SJCRH30 (cell line): ENCODE measurements at places on chromosomes 3 and 15.

GRCh38 chr15:69132977-69133861 is 27.2 kb upstream of the GLCE start:
- H3K36me3 ChIP-seq = no peaks in the 10 kb centered on the region
- H3K27ac ChIP-seq = no peak overlapping the region
- DNase-seq = peak; percentile 99
- no peaks in the 10 kb centered on the region for H3K27me3 ChIP-seq
- H3K4me3 ChIP-seq = no peak overlapping the region
- H3K4me1 ChIP-seq = peaks cover 13% of the 10 kb centered on the region

DNA sequence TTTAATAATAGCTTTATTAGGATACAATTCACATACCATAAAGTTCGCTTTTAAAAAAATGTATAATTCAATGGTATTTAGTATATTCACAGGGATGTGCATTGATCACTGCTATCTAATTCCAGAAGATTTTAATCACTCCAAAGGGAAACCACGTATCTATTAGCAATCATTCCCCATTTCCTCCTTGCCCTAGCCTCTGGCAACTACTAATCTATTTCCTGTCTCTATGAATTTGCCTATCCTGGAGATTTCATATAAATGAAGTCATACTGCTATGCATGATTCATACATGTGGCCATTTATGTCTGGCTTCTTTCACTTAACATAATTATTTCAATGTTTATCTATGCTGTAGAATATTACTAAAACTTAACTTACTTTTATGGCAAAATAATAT is 32.0 kb upstream of the CASR start:
- H3K4me1 ChIP-seq = no peaks in the 10 kb centered on the region
- no peaks in the 10 kb centered on the region for H3K36me3 ChIP-seq
- H3K27me3 ChIP-seq = no peaks in the 10 kb centered on the region
- H3K27ac ChIP-seq = no peak overlapping the region
- no peak for DNase-seq
- no peak overlapping the region for H3K4me3 ChIP-seq

DNA sequence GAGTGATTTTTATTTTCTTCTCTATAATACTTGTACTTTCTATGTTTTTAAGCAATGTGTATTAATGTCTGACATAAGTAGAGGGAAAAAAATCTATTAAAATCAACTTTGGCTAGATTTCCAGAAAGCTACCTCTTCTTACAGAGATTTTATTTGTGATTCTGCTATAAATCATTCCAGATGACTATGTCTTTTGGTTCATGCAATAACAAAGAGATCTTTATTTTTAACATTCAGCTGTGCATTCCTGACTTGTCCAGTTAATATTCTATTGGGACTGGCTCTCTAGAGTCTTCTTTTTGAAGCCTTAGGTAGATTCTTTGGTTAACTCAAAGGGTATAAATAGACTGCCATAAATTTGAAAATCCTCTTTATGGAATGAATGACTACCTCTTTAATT is 74.3 kb upstream of the ARPP21 start:
- H3K27ac ChIP-seq = no peak overlapping the region
- no peak overlapping the region for H3K4me3 ChIP-seq
- H3K27me3 ChIP-seq = no peaks in the 10 kb centered on the region
- peaks cover 21% of the 10 kb centered on the region for H3K4me1 ChIP-seq
- DNase-seq = no peak
- H3K36me3 ChIP-seq = no peaks in the 10 kb centered on the region

DNA sequence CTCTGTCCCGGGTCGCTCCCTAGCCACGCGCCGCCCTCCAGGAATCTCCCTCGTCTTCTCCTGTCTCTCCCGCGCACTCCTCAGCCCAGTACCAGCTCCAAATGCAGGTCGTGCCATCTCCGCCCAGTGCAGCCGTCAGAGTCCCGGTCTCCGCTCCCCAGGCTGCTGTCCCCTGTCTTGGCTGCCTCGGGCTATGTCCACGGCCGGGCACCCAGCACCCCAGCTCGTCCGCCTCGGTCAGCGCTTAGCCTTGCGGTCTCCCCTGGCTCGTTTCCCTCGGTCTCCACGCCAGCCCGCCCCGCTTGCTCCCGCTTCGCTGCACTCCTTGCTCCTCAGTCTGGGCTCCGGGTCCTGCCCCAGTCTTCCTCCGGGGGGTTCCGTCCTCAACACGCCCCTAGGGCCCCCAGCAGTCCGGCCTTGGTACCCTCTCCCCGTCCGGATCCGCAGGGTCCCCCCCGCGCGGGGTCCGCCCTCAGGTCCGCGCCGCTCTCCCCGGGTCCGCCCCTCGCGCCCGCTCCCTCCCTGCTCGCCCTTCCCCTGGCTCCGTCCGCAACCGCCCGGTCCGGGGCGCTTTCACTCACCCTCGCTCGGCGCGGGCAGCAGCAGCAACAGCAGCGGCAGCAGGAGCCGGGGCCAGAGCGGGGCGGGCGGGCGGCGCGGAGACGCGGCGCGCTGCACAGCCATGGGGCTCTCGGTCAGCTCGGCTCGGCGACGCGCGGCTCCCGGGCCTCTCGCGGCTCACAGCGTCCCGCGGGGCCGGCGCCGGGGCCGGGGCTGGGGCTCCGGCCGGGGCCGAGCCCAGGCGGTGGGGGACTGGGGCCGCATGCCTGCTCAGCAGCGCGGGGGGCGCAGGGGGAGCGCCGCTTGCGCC is 462 bp downstream of the IGDCC3 start:
- H3K4me1 ChIP-seq = 0 out of 2 replicates have a peak, but pooled peaks cover 7% of the 10 kb centered on the region
- H3K27ac ChIP-seq = no peak overlapping the region
- no peaks in the 10 kb centered on the region for H3K36me3 ChIP-seq
- no peaks in the 10 kb centered on the region for H3K27me3 ChIP-seq
- peak; percentile 66 for DNase-seq

GRCh38 chr3:32404714-32405113 is 13.1 kb downstream of the CMTM7 start:
- no peak for DNase-seq
- H3K36me3 ChIP-seq = no peaks in the 10 kb centered on the region
- H3K27ac ChIP-seq = no peak overlapping the region

DNA sequence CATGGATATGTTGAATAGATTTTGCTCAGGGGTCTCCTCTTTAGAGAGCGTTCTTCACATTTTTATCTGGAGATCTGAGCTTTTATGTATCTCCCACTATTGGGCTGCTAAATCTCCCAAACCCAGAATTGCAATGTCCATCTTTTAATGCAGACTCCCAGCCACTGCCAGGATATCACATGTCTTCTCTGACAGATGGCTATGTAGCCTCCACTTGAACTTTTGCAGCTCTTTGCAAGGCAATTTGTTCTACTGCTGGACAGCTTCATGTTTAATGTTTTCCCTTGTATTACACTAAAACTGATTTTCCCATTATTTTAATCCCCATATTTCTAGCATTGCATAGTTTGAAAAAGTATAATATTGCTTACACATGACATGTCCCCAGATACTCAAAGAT is 177.2 kb downstream of the LPP start:
- no peak overlapping the region for H3K27ac ChIP-seq
- H3K4me1 ChIP-seq = no peaks in the 10 kb centered on the region
- H3K36me3 ChIP-seq = no peaks in the 10 kb centered on the region
- no peak for DNase-seq

DNA sequence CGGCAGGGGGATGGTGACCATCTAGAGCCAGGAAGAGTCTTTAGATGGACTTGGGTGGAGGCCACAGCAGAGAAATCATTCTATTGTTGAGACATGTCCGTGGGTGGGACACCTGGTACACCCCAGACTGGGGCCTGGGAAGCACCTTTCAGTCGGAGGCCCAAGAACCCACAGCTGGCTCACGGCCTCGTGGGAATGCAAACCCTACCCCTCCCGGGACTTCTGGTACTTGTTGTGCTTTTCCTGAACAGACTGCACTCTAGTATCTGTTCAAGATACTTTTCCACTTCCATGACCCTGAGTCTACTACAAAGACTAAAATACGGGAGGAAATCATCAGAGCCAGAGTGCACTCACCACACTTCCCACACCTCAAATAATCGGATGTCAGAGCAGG is 60.7 kb downstream of the BDH1 start:
- peaks cover 25% of the 10 kb centered on the region for H3K4me1 ChIP-seq
- H3K36me3 ChIP-seq = no peaks in the 10 kb centered on the region
- no peak overlapping the region for H3K27ac ChIP-seq
- H3K4me3 ChIP-seq = no peak overlapping the region

DNA sequence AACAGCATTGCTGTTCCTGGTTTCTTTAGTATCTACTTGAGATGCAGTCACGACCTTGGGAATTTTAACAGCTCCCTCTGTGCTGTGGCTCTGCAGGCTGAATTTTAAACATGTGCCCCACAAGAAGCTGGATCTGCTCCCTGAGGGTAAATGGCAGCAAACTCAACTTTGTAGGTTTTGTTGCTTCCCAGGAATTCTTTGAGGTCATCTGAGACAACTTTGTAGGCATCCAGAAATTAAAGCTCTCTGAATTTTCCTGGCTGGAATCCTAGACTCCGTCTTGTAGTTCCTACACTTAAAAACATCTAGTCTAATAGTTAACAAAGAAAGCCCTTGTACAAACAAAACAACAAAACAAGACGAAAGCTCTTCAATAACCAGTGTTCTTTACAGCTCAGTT is 366.3 kb downstream of the FEZF2 start:
- H3K36me3 ChIP-seq = no peaks in the 10 kb centered on the region
- H3K27ac ChIP-seq = no peak overlapping the region
- H3K27me3 ChIP-seq = no peaks in the 10 kb centered on the region
- DNase-seq = no peak

- no peaks in the 10 kb centered on the region for H3K27me3 ChIP-seq
- H3K4me1 ChIP-seq = peaks cover 5% of the 10 kb centered on the region; the same call in 1 of the 2 replicates
- no peak for DNase-seq
Observed at GRCh38 chr15:40953713-40954074, 423 bp downstream of the CHAC1 start.

DNA sequence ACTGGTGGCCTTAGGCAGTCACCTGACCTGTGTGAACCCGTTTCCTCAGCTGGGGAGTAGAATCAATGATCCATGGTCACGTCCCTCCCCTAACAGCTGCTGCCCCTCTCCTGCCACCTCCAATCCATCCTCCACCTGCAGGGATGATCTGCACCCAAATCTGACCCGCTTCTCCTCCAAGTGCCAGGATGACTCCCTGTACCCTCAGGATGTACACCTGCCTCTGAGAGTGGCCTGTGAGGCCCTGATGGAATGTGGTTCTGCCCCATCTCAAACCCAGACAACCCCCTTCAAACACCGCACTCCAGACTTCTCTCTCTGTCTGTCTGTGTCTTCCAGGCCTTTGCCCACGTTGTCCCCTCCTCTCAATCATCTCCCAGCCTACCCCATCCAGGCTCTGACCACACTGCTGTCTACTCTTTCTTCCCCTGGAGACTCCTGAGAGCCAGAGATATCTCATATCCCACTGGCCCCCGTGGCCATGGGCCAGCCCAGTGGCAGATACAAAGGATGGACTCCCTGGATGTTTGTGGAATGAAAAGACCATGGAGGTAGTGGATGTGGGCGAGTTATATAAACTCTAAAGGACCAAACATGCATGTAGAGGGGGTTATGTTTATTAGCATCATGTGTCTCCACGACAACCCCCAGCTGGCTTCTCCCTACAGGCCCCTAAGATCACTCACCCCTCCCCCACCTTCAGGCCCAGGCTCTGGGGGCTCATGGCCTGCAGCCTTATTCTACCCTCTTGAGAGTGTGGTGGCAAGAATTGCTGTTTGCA is 84.9 kb downstream of the SMAD6 start:
- DNase-seq = no peak
- H3K27ac ChIP-seq = no peak overlapping the region
- H3K4me3 ChIP-seq = no peak overlapping the region
- H3K27me3 ChIP-seq = no peaks in the 10 kb centered on the region

DNA sequence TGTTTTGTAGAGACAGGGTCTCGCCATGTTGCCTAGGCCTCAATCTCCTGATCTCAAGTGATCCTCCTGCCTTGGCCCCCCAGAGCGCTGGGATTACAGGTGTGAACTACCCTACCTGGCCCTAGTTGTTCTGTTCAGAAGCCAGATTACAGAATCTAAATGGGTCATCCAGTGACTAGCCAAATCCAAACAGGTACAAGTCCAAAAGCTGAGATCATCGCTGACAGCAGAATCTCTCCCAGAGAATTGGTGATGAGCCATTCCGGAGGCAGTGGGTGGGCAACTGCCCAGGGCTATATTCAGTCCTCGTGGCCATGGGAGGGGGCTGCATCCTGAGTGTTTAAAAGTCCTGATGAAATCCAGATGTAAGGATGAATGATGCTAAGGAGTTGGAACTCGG is 47.5 kb upstream of the SEMA4B start:
- H3K4me3 ChIP-seq = no peak overlapping the region
- no peak overlapping the region for H3K27ac ChIP-seq
- no peak for DNase-seq

GRCh38 chr3:71974786-71975185 is 189.8 kb upstream of the PROK2 start:
- H3K36me3 ChIP-seq = no peaks in the 10 kb centered on the region
- no peak overlapping the region for H3K4me3 ChIP-seq
- H3K27me3 ChIP-seq = no peaks in the 10 kb centered on the region
- no peaks in the 10 kb centered on the region for H3K4me1 ChIP-seq
- H3K27ac ChIP-seq = no peak overlapping the region

DNA sequence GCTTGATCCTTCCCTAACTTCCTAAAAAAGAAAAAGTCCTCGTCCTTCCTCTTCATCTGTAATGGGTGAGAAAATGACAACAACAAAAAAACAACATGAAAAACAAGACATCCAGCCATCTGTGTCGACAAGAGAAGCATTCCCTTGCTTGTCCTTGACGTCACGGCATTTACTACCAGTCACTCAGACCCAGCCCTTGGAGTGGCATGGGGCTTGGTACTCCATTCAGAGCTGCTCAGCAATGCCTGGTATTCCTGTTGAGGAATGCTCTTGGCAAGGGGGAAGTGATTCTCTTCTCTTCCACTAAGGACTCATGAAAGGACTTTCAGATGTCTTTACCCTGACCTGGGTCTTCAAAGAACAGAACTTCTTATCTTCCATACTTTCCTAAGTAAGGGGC is 339.7 kb upstream of the RASGRP1 start:
- no peaks in the 10 kb centered on the region for H3K27me3 ChIP-seq
- peaks cover 1% of the 10 kb centered on the region; the same call in 1 of the 2 replicates for H3K4me1 ChIP-seq
- no peak overlapping the region for H3K4me3 ChIP-seq
- DNase-seq = no peak
- H3K36me3 ChIP-seq = no peaks in the 10 kb centered on the region

- peak overlapping the region; percentile 94 for H3K27ac ChIP-seq
- H3K4me3 ChIP-seq = no peak overlapping the region
- DNase-seq = no peak
Observed at GRCh38 chr3:193815246-193816027, 222.4 kb downstream of the OPA1 start.

- no peaks in the 10 kb centered on the region for H3K27me3 ChIP-seq
- no peak overlapping the region for H3K4me3 ChIP-seq
- DNase-seq = no peak
- H3K27ac ChIP-seq = no peak overlapping the region
- H3K4me1 ChIP-seq = no peaks in the 10 kb centered on the region
Observed at GRCh38 chr3:37346227-37347005, 172.0 kb upstream of the LRRFIP2 start.

- H3K36me3 ChIP-seq = no peaks in the 10 kb centered on the region
- no peaks in the 10 kb centered on the region for H3K4me1 ChIP-seq
- no peaks in the 10 kb centered on the region for H3K27me3 ChIP-seq
- no peak for DNase-seq
Observed at GRCh38 chr3:42428830-42429229, 18.4 kb upstream of the LYZL4 start.
